Hematopoietic multipotent progenitor cell treated with erythropoietin and hydrocortisone succinate and interleukin-3 and kit ligand, for 6 days (in vitro differentiated cells): ENCODE measurements at places on chromosomes 1 and 21.
A peak's percentile ranks its signal among the peaks of the same experiment; 100 is the strongest.

GRCh38 chr1:223219846-223220610, 77.0 kb upstream of the TLR5 start:
- DNase-seq: no peak

GRCh38 chr1:218711884-218712674, 366.9 kb downstream of the TGFB2 start:
- no peak for DNase-seq

GRCh38 chr1:193222056-193222615, 35.7 kb upstream of the B3GALT2 start:
- DNase-seq: no peak

DNA sequence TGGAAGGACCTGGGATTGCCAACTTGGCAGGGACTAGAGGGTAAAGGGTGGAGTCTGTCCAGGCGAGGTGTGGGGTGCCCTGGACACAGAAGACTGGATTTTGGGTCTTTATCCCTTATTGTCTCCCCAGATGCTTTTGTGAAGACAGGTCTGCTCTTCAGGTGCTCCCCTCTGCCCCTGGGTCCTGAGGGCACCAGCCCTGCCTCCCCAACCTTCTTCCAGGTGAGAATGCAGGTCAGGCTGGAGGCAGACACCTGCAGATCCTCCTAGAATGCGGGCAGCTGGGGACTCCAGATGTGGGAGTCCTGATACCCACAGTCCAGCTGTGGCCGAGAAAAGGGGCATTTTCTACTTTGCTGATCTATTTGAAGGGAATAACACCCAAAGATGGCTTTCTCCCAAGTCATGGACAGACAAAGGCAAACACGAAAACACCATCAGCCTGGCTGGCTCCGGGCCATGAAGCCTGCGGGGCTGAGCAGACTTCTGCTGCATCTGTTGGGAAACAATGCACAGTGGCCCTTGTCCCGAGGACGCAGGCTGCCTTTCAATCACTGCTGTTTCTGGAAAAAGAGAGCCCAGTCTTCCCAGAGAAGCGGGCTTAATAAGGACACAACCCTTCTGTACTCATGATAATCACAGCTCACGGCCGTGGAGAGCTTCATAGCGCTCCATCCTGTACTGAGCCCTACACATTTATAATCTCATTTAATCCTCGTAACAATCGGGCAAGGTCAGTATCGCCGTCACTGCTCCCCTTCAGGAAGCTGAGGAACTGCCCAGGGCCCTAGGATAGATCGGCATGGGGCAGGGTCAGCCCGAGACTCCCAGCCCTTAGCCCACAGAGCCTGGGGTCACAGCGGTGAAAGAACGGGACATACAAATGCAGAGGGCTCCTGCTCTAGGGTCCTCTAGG, 62.0 kb upstream of the ABCG1 start:
- no peak for DNase-seq

GRCh38 chr1:217482356-217483102, 148.4 kb downstream of the GPATCH2 start:
- DNase-seq: peak; percentile 19

DNA sequence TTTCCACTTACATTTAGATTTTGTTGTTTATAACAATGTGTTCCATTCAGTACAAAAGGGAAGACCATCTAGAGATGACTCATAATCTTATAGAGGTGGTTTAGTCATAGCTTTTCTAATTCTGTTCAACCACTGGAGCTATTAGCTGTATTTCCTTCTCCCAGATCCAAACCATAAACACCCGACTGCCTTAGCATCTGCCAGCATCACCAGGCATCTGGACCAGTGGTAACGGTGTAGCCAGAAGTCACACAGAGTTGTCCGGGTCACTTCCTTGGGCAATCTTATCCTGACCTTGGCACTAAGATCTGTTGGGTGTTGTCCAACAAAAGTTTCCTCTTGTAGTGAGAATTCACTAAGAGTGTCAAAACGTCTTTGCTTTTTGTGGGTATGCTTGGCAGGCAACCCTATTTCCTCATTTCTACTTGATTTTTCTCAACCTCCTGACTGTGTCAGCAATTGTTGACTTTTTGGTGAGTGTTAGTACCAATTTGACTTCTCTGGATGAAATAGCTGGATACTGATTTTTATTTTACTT, 372.1 kb upstream of the B3GALT2 start:
- peak; percentile 64 for DNase-seq

GRCh38 chr1:157106813-157107189, 7.2 kb upstream of the ETV3L start:
- DNase-seq: no peak

DNA sequence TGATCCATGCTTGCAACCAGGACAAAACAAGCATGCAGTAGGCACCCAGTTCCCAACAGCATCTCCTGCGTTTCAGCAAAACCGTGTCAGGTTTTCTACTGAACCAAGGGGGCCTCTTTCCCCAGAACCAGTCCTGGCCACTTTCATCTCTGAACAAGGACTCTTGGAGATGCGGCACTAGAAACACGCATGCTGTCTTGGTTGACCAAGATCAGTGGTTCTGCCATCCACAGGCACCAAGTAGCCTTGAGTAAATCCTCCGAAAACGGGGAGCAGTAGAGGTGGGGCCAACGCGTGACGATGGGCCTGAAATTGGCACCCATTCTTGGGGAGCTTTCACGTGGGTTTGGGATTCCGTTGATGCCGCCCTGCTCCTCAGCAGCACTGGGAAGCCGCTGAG, 62.5 kb upstream of the AJAP1 start:
- no peak for DNase-seq

DNA sequence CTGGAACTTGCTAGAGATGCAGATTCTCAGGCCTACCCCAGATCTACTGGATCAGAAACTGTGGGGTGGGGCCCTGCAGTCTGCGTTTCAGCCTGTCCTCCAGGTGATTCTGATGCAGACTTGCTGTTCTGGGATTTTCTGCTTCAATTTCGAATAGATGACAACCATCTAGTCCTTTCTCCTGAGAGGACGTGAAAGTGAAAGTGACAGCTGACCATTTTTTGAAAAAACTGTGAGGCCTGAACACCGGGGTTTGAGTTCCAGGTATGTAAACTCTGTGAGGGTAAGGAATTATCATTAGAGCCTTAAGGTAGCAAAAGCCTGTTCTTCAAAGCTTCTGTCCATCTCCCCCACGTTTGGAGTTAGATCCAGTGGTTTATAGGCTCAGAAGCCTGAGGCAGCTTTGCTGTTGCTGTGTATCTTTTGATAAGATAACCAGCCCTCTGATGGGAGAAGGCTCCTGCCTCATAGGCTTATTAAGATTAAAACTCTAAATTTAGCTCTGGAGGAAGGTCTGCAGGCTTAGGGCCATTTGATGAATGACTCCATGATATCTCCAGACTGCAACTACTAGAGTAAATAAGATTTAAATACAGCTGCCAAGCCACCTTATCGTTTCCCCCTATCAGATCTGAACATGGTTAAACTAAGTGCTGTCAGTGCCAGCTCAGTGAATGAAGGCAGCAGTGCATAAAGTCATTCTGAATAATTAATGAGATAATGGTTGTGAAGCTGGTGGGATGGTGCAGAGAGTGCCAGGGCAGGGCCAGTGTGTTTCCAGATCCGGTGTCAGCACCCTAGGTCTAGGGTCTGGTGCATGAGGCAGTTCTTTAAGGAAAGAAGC, 335.2 kb downstream of the HHAT start:
- peak; percentile 6 for DNase-seq

DNA sequence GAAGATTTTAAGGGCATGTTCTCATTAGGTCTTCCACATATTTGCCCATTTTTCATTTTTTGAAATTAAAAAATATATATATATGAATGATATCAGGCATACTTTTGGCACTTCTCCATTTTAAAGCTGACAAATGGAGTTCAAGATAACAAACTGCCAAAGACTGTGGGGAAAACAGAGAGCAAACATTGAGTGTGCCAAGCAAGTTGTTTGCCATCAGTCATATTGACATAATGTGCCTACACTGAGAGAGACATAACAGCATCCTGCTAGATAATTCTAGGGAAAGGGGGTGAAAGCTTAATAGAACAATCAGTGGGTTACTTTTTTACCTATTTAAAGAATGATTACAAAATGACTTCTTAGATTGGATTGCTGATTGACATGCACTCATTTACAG, 529.4 kb upstream of the CXADR start:
- no peak for DNase-seq

DNA sequence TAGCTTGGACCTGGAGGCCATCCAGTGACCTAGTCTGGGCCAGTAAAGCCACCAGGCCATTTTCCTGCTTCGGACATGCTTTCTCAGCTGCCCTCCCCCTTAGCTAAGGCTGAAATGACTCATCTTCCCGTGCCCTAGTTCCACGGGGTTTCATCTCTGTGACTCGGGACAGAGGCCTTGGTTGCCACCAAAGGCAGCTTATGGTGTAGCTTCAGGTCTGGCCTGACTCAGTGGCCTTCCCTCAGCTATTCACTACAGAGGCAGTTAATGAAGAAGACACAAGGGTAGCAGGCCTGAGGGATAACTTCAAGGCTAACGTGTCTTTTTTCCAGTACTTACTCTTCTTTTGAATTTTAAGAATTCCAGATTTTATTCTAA, 82.4 kb downstream of the PBX1 start:
- no peak for DNase-seq

DNA sequence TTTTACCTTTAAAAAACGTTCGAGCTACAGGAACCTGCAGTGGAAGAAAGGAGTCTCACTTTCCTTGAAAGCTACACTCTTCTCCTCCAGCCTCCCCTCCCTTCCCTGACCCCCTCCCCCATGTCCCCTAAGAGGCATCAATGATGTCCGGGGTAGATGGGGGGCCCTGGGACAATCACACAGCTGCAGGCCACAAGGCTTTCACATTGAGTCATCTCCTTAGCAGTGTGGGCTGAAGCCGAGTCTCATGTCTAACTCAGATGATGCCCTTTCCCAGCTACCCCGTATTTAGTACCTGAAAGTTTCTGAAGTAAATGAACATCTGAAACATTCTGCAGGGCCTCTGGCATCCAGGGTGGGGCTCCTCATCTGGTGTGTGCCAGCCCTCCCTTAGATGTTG, 6.3 kb upstream of the GPR25 start:
- no peak for DNase-seq

- DNase-seq: no peak
Observed at GRCh38 chr1:119447344-119448126, 32.6 kb downstream of the HSD3B2 start.

DNA sequence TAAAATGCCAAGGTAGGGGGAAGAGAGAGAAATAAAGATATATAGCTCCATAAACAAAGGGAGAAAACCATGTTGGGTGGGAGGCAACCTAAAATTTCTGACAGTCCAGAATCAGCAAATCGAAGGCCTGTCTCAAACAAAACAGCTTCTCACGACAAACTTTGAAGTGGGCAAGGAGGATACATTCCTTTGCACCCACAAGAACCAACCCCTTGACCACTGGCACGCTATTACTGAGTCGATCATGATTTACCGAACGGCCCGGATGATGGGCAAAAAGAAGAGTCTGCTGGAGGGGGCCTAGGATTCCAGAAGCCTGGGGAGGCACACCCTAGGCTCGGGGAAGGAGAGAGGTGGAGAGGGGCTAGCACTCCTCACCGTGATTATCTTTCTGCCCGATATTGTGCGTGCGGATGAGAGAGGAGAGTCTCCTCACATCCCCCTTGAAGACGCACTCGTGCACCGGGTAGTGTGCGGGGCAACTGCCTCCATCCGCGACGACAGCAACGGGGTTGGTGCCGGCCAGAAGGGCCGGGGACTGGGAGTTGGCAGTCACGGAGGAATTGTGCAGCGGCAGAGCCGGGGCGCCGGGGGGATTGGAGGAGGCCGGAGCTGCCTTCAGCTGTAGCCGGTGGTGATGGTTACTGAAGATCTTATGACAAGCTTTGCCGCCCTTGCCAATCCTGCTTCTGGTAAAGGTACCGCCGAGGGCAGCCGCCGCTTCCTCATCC, 756 bp downstream of the ANKRD13C start:
- DNase-seq: peak; percentile 31

DNA sequence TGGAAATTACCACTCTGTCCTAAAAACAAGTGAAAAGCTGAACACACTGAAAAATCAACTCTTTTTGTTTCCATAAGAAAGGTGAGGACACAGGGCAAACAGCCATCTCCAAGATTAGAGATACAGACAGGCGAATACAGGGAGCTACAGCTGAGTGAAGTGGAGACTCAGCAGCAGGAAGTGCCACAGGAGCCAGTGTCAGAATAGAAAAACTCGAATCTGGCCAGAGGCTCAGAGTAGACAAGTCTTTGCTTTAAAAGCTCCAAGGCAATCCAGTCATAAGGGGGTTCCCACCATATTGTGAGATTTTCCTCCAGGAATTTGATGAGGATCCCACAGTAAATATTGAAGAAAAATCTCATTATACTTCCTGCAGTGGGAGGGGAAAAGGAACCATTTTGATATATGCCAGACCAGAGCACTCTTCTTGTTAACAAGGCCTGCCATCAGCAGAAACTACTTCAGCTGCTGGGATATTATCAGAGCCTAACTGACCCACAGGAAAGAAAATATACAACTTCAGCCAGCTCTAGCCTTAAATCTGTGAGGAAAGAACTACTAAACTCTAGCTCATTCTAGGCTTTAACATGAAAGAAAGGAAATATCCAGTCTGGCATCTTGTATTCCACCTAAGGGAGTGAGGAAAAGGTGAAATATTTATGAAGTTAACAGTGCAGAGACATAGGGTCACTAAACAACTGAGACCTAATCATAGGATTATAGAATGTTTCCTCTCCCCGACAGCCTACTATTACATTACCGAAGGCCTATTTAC, 256.2 kb upstream of the OLFM3 start:
- no peak for DNase-seq

GRCh38 chr1:232193451-232193783, 436.5 kb downstream of the SIPA1L2 start:
- DNase-seq: no peak

DNA sequence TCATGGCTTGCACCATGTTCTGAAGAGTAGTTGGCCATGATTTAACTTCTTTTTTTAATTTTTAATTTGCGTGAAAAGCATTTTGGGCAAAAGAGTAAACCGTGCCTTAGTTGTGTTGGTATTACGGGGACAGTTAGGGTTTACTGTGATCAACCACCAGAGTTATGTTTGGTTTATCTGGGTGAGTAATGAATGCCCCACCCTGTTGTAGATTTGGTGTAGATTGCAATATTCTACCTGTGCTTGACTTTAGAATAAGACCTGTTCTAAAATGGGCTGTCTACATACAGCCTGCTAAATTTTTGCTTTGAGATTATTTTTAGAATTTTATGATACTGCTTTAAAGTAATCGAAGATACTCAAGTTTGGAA, 1.4 kb downstream of the USP25 start:
- DNase-seq: peak; percentile 57

GRCh38 chr1:180950321-180950720, 37.6 kb downstream of the KIAA1614 start:
- DNase-seq: no peak

GRCh38 chr1:7104339-7104738, 319.1 kb downstream of the CAMTA1 start:
- peak; percentile 9 for DNase-seq

DNA sequence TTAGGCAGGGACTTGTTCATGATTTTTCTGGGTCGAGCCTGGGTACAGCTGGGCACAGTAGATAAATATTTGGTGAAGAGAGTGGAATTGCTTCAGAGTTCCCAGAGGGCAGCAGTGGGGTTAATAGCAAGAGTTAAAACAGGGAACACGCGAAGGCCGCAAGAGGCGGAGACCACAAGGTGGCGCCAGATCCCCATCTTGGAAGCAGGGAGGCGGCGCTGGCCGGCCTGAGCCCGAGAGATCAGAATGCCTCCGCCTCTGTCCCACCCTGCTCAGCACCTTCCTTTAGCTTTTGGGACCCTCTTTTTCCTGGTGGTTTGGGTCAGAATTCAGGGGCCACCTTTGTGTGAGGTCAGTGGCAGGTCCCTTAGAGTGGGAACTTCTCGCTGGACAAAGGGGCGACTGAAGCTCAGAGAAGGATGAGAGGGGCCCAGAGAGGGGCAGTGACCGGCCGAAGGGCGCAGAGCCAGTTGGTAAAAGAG, 6.5 kb upstream of the PADI2 start:
- peak; percentile 93 for DNase-seq
